CD4-positive, alpha-beta T cell treated with Interleukin-12 subunit alpha and Interleukin-12 subunit beta, for 1 hour (primary cell): ENCODE measurements at places on chromosomes 3 and 15.

GRCh38 chr15:78369161-78369560 is 29.0 kb downstream of the CRABP1 start:
- DNase-seq, result no peak

GRCh38 chr3:127209155-127209839 is 16.4 kb downstream of the PRR23E start:
- DNase-seq, result no peak

- DNase-seq, result no peak
These were observed 44.9 kb upstream of the SEC13 start for GRCh38 chr3:10365791-10366190.

DNA sequence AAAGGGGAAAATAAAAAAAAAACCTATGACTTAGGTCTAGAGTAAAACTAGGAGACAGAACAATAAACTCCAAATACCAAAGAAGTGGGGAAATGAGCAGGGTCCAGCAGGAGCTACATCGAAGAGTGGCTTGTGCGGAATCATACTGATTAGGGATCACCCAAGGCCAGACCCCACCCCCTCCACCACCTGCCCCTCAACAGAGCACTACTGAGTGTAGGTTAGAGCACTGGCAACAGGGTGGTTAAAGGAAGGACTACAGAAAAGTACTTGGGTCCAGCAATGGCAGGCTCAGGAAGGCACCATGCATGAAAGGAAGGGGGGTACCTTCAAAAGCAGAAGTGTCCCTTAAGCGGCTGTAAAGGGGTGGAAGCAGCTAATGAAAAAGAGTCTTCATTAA is 96.2 kb downstream of the UBE3A start:
- DNase-seq, result no peak

DNA sequence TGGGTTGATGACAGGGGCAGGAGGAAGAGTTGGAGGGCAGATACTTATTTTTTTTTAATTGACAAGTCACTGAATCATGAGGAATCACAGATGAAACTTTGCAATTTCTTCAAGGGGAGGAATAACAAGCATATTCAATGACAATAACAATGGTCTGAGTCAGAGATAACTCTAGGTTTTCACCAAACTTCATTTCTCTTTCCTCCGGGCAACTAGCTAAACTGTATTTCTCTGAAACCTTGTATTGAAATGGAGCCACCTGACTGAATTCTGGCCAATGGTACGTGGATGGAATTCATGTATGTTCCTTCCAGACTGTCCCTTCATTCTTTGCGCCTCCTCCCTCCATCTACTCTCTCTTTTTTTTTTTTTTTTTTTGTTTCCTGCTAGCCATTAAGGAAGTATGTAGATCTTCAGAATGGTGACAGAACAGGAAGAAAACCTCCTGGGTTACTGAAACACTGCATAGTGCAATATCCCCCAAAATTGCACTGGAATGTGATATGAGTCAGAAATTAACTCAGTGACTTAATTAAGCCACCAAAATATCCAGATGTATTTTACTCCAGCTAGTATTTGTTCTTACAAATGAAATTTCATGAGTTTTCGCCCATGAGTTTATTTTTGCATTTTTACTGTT is 495.4 kb downstream of the OTOL1 start:
- no peak for DNase-seq
